A549 treated with AZD2906 at 1 μM for 4 hours (cell line): ENCODE measurements at places on chromosomes 4 and X. TPM values are rescaled to one million over a fixed set of nuclear protein-coding genes. Genes with fewer than 3 reads are reported as not detected.

The SSX4 gene
- not detected in 5 replicates for total RNA-seq

The CXCL6 gene
- 0.06 TPM in 1 of 5 replicates, not detected in the others for total RNA-seq

The PRR32 gene
- total RNA-seq: not detected in 5 replicates

The FANCB gene
- total RNA-seq: 2.3 to 3.6 TPM (median 2.7 TPM) in 5 replicates

The BEND2 gene
- total RNA-seq: not detected in 5 replicates

The OTUD5 gene
- 60.0 to 66.3 TPM (median 63.1 TPM) in 5 replicates for total RNA-seq

The LRP2BP gene
- 0.08 to 0.14 TPM (median 0.10 TPM) in 5 replicates for total RNA-seq

The ZFP92 gene
- total RNA-seq: 0.47 to 0.59 TPM (median 0.53 TPM) in 5 replicates

The CTSO gene
- total RNA-seq: 0.90 to 0.99 TPM (median 0.95 TPM) in 5 replicates

The PABPC5 gene
- total RNA-seq: 0.06 TPM in 1 of 5 replicates, not detected in the others

The MAP7D2 gene
- total RNA-seq: 5.2 to 7.1 TPM (median 5.7 TPM) in 5 replicates

The CXCR3 gene
- 0.05 to 0.11 TPM (median 0.07 TPM) in 4 of 5 replicates, not detected in the other for total RNA-seq

The PDLIM3 gene
- 0.10 to 0.26 TPM (median 0.16 TPM) in 5 replicates for total RNA-seq

The KLHL8 gene
- 4.1 to 5.5 TPM (median 4.4 TPM) in 5 replicates for total RNA-seq

The POU4F2 gene
- not detected in 5 replicates for total RNA-seq

The SCML2 gene
- total RNA-seq: 6.7 to 9.8 TPM (median 8.0 TPM) in 5 replicates

The MED14 gene
- 17.0 to 23.3 TPM (median 20.9 TPM) in 5 replicates for total RNA-seq

The TRAM1L1 gene
- total RNA-seq: 0.34 to 0.68 TPM (median 0.49 TPM) in 5 replicates

The TMEM128 gene
- 11.0 to 12.4 TPM (median 12.0 TPM) in 5 replicates for total RNA-seq

The ERVMER34-1 gene
- 0.35 to 0.71 TPM (median 0.49 TPM) in 5 replicates for total RNA-seq

The FAM9B gene
- not detected in 5 replicates for total RNA-seq

The PORCN gene
- total RNA-seq: 15.2 to 16.7 TPM (median 16.0 TPM) in 5 replicates

The NUDT11 gene
- 2.7 to 3.6 TPM (median 2.8 TPM) in 5 replicates for total RNA-seq

The HS6ST2 gene
- 0.07 to 0.19 TPM (median 0.09 TPM) in 5 replicates for total RNA-seq

The EDNRA gene
- total RNA-seq: 0.21 to 0.48 TPM (median 0.26 TPM) in 5 replicates

The DGKK gene
- total RNA-seq: 0.01 TPM in 1 of 5 replicates, not detected in the others

The USP17L20 gene
- total RNA-seq: not detected in 5 replicates

The MTNR1A gene
- total RNA-seq: 0.50 to 0.93 TPM (median 0.69 TPM) in 5 replicates

The RENBP gene
- total RNA-seq: 0.09 to 0.20 TPM (median 0.10 TPM) in 5 replicates

The C4orf54 gene
- total RNA-seq: not detected in 5 replicates

The PRRG3 gene
- not detected in 5 replicates for total RNA-seq

The SLC16A2 gene
- 17.4 to 22.2 TPM (median 18.7 TPM) in 5 replicates for total RNA-seq

The CSAG2 gene
- not detected in 5 replicates for total RNA-seq

The CSAG1 gene
- 0.18 to 0.46 TPM (median 0.24 TPM) in 5 replicates for total RNA-seq

The SPANXN3 gene
- not detected in 5 replicates for total RNA-seq

The PNPLA4 gene
- 10.2 to 12.9 TPM (median 11.3 TPM) in 5 replicates for total RNA-seq
